ENCODE measurements at places on chromosomes 11 and 22. TPM values are rescaled to one million over a fixed set of nuclear protein-coding genes. Genes with fewer than 3 reads are reported as not detected.

CEP126 gene
- 1.6 TPM for total RNA-seq

SAA1 gene
- 1.7 TPM for total RNA-seq

- DNase-seq: no peak
Observed at GRCh38 chr11:68345776-68346461, 33.5 kb downstream of the LRP5 start.

UCP3 gene
- total RNA-seq: 1.1 TPM

OR4D10 gene
- total RNA-seq: not detected

DNA sequence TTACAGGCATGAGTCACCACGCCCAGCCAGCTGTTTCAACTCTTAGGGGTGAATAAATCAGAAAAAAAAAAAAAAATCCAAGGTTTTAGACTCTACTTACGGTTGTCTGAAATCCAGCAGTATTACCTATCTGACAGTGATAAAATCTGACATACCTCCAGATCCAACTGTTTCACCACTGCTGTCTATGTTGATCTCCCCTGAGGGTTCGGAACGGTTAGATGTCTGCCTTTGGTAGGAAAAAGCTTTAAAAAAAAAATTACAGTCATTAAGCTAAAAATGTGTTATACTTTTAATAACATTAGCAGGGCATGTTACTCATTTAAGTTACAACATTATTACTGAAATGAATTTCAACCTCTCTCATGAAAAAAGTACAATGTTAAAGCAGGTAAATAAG, 21.1 kb downstream of the NCAPD3 start:
- DNase-seq: peak; percentile 46

DNA sequence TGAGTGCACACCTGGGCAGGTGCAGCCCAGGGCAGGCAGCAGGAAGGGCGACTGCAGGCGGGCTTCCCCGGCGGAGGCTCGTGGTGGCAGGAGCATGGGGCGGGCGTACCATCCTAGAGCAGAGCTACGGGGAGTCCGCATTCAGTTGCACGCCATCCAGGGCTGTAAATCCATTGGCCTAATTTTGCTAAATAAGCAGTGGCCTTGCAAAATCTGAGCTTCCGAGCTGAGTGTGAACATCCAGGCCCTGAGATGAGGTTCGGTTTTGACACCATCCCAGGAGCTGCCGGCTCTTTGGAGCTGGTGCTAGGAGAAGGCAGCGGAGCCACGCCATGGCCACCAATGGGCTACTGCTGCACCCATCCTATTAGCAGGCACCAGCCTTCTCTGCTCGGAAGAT, 664.8 kb downstream of the BRD1 start:
- no peak for DNase-seq

DNA sequence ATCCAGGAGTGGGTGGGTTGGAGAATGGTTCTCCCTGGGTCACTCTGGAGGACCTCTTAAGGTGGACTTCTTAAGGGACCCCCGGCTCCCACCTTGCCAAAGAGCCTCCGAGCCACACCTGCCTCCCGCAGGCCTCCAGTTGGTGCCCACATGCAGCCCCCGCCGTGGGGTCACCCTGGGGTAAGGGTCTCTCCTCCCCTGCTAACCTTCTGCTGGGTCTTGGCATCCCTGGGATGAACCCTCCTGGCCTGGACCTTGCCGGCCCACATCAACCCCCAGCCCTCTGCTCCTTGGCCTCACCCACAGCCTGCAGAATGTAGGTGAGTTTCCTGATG, 12.5 kb upstream of the MUC6 start:
- DNase-seq: no peak

GRCh38 chr11:12215181-12215593, 104.8 kb downstream of the MICAL2 start:
- no peak for DNase-seq

- DNase-seq: no peak
Observed at GRCh38 chr11:128480665-128481064, 106.7 kb downstream of the ETS1 start.

PHOX2A gene
- total RNA-seq: not detected

OR51I1 gene
- total RNA-seq: not detected

- no peak for DNase-seq
Observed at GRCh38 chr22:37627121-37627520, 12.3 kb upstream of the SH3BP1 start.

CENATAC gene
- 15.3 TPM for total RNA-seq

MRPL48 gene
- 27.3 TPM for total RNA-seq

GRCh38 chr11:131859538-131860210, 489.3 kb downstream of the NTM start:
- DNase-seq: no peak

GRCh38 chr11:93773601-93774200, 10.4 kb upstream of the MED17 start:
- no peak for DNase-seq

DNA sequence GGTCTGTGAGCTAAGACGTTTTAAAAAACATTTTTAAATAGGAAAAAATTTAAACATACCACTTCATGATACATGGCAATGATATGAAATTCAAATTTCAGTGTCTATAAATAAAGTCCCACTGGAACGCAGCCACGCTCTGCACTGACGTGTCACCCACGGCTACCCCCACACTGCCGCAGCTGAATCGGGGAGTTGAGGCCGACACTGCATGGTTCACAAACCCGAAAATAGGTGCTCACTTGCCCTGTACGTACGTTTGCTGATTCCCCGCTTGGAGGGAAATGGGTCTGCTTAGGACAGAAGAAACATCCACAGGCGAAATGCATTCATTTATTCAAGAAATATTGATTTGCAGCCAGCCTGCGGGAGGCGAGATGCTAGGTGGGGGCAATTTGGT, 1342.3 kb downstream of the TBC1D22A start:
- no peak for DNase-seq

UPB1 gene
- not detected for total RNA-seq

GRCh38 chr11:61369372-61370348, 7.5 kb downstream of the TMEM138 start:
- peak; percentile 100 for DNase-seq

DNA sequence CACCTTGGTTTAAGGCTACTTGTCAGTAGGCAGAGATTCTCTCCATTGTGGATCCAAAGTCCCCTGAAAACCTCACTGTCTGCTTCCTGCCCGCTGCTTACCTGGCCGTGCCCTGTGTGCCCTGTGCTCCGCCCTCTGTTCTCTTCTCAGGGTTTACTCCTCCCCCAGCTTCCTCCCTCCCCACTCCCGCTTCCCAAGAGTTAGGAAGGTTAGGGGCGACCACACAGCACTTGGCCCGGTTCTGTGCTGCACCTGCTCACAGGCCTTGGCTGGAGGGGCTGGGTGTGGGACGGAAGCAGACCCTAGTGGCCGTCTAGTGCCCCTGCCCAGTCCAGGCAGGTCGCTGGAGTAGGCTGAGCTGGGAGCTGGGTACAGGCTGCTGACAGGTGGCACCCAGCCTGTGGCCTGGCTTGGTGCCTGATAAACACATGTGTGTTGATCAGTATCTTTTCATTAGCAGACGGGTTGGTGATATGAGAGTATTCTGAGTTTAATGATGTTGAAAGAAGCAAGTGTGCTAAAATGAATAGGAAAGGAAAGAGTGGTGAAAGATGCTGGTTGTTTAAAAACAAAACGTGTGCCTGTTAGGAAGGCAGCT, 40.5 kb downstream of the GRAMD4 start:
- DNase-seq: no peak

GRCh38 chr22:32590556-32590955, 115.9 kb downstream of the FBXO7 start:
- DNase-seq: peak; percentile 24

DNA sequence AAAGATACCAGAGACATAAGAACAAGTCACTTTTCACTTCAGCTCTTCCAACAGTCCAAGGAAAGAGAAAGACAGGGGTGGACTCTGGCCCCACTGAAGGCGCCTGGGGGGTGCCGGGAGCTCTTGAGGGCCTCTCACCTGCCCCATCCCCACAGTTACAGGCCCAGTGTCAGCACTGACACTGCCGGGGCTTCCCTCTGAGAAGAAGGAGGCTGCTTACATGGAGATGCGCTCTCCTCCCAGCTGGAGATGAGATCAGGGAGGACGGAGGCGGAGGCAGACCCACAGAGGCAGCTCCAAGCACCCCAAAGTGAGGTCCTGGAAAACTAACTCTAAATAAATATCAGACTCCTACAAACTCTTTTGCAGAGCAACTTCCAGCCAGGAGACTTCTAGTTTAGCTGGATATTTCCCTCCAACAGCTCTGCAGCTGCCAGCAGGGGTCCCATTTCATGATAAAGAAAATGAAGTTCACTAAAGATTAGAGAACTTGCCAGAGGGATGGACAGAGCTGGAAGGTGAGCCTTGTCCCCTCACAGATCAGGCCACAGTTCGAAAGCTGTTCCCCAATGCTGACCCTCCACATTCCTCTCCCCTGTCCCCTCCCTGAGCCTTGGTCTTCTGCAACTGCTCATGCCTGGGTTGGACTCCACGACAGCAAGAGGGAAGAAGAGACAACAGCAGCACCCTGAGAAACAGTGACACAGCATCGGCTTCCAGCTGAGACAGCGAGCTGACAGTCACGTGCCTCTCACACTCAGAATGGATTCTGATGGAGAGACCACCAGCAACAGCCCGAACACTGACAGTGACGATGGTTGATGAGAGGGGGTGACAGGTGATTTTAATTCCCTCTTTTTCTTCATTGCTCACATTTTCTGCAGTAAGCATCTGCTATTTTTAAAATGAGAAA, 5.8 kb downstream of the CARS1 start:
- no peak for DNase-seq

CEND1 gene
- total RNA-seq: 2.4 TPM

NPTXR gene
- 0.06 TPM for total RNA-seq

DNA sequence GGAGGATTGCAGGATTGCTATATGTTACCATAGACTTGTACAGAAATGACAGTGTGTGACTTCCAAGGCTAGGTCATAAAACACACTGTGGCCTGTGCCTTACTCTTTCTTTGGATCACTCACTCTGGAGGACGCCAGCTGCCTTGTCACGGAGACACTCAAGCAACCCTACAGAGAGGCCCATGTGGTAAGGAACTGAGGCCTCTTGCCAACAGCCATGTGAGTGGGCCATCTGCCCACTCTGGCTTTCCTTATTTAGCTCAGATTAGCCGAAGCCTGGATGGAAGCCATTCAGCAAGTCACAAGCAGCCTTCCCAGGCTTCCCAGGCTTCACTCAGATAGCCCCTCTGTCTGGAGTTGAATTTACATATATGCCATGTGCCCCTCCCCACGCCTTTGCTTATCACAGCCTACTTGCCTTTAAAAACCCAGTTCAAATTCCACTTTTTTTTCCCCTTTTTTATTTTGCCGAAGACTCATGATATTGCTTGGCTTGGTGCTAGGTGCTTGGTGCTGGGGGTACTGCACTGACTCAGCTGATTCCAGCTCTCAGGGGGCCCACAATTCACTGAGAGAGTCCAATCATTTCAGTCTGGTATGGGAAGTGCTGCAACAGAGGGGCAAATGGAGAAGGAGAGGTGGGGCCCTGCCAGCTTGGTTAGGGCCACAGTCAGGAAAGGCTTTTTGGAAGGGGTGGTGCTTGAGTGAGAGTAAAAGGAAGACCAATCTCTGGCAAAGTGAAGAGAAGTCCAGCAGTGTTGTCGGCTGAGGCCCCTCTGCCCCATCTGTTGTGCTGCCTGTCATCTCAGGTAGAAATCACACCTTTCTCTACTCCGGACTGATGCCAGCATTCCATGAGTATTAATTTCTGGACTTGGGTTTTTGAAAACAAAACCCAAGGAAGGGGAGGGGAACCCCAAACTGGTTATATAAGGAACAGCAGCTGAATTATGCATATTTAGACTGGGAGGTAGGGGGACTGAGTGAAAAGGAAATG, 14.5 kb upstream of the P4HA3 start:
- peak; percentile 82 for DNase-seq

GRCh38 chr22:31926969-31927368, 17.4 kb upstream of the YWHAH start:
- peak; percentile 17 for DNase-seq

DNA sequence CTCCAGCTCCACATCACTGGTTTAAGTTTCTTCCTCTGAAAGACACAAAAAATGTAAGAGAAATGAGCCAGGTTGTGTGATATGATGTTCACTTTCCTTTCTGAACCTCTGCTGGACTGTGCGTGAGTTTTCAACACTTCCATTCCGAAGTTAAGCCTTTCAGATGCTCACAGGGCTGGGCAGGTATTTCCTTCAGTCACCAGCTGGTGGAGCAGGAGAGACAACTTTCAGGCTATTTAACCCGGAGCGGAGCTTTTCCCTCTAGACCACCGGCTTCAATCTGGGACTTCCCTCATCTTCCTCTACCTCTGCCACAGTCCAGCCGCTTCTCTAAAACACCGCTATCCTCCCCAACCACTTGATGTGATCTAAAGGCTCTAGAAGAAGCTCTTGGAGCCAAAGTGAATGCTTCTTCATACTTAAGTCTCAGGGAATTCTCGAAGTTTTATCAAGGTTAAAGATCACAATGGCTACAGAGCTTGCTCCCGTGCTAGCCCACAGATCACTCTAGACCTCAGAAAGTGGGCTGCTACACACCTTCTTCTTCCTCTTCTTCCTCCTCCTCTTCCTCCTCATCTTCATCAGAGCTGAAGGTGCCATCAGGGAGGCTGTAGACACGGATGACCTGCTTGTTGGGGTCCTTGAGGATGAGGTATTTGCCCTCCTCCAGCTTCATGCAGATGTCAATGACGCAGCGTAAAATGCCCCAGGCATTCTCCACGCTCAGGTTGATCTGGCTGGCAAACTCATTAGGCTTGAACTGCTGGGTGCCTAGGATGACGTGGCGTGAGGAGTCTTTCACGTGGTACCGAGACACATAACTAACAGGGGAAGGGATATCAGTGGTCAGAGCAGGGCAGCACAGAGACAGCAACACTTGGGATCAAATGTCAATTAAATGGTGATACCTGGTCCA, 4.4 kb upstream of the FOXRED2 start:
- peak; percentile 48 for DNase-seq

DNA sequence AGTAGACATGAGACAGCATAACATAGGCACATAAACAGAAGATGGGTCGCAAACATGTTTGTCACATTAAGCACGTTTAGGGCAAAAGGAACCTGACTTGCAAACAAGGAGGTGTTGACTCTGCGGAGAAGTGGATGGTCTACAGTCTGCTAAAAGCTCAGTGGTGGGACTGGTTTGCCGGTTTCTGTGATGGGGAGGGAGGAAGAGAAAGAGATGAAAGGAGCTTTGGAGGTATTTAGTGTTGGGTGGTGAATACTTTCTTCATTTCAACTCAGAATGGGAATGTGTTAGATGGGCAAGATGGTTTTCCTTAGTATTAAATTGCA, 191.4 kb upstream of the SORL1-AS1 start:
- DNase-seq: no peak

JAML gene
- total RNA-seq: not detected

DNA sequence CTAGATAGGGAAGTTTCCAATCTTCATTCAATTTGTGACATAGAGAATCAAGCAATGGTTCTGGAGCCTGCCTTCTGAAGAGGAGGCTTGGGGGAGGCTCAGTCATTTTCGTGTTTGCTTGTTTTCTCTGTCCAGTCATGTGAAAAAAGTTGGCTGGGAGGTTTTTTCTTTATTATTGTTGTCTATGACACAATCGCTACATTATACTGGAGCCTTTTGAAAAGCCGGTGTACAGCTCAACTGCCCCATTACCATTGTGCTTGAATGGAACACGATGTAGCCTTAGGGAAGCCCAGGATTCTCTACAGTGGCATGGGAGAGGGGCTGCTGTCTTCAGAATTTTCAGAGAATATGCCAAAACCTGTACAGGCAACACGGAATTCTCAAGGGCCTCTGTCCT, 57.9 kb upstream of the NCAM1 start:
- no peak for DNase-seq

MYRF gene
- total RNA-seq: 0.17 TPM
